ENCODE measurements at places on chromosomes 13 and 19. TPM values are rescaled to one million over a fixed set of nuclear protein-coding genes. Genes with fewer than 3 reads are reported as not detected.

NCAN gene
- total RNA-seq: not detected

RELB gene
- total RNA-seq: 40.2 TPM

BSG gene
- 705 TPM for total RNA-seq

RGL3 gene
- total RNA-seq: 19.0 TPM

HCN2 gene
- total RNA-seq: 0.22 TPM

SERTM1 gene
- total RNA-seq: not detected

ZNF443 gene
- total RNA-seq: 4.3 TPM

ZFP36 gene
- 9.7 TPM for total RNA-seq

C19orf81 gene
- total RNA-seq: not detected

CASP14 gene
- not detected for total RNA-seq

TUBA3C gene
- total RNA-seq: not detected

RASGRP4 gene
- not detected for total RNA-seq

COMP gene
- total RNA-seq: not detected

ZNF8 gene
- total RNA-seq: 4.5 TPM

SERTAD1 gene
- 14.2 TPM for total RNA-seq

ZNF224 gene
- 5.8 TPM for total RNA-seq

CBARP gene
- 6.8 TPM for total RNA-seq

IFNL1 gene
- total RNA-seq: not detected

CSNK1A1L gene
- not detected for total RNA-seq

SPC24 gene
- total RNA-seq: 76.1 TPM

CLDN10 gene
- total RNA-seq: 24.3 TPM

EMP3 gene
- 96.8 TPM for total RNA-seq

ZNF813 gene
- total RNA-seq: 2.6 TPM

MYBPC2 gene
- not detected for total RNA-seq

PRODH2 gene
- total RNA-seq: not detected

DLEU7 gene
- not detected for total RNA-seq

CERS1 gene
- 0.87 TPM for total RNA-seq

TDRD12 gene
- 0.29 TPM for total RNA-seq

FPR1 gene
- not detected for total RNA-seq

TJP3 gene
- 3.8 TPM for total RNA-seq

SIAH3 gene
- total RNA-seq: 0.23 TPM

SPTBN4 gene
- 0.14 TPM for total RNA-seq

ZNF154 gene
- 2.1 TPM for total RNA-seq

TRMT1 gene
- total RNA-seq: 56.1 TPM

STOML3 gene
- total RNA-seq: not detected

COX7A1 gene
- total RNA-seq: not detected

FGF22 gene
- 0.29 TPM for total RNA-seq

PSG11 gene
- not detected for total RNA-seq

ZNF625 gene
- 4.6 TPM for total RNA-seq

ATP8A2 gene
- total RNA-seq: 3.2 TPM

PEAK3 gene
- total RNA-seq: not detected

DCLK1 gene
- 1.2 TPM for total RNA-seq

CYP4F2 gene
- total RNA-seq: not detected

All from epithelial cell of proximal tubule (primary cell).